Stimulated activated CD8-positive, alpha-beta memory T cell treated with anti-CD3 and anti-CD28 coated beads, Interleukin-15, amount 100 ng/mL, for 24 hours (primary cell): ENCODE measurements at places on chromosomes 11 and 22.

GRCh38 chr11:131759140-131759539 is 388.7 kb downstream of the NTM start:
- no peak for DNase-seq

DNA sequence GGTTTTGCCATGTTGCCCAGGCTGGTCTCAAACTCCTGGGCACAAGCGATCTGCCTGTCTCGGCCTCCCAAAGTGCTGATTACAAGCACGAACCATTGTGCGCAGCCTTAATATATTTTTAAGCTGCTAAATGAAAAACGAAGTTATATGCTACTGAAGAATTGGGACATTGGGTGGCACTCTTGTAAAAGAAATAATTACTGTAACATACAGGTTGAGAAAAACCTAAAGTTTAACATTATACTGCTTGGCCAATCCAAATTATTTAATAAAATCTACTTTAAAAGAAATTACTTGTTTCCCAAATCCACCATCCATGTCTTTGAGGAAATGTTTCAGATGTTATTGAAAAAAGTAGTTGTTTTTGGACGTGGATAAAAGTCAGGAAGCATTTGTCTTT is 37.9 kb upstream of the ARHGAP32 start:
- DNase-seq = no peak

DNA sequence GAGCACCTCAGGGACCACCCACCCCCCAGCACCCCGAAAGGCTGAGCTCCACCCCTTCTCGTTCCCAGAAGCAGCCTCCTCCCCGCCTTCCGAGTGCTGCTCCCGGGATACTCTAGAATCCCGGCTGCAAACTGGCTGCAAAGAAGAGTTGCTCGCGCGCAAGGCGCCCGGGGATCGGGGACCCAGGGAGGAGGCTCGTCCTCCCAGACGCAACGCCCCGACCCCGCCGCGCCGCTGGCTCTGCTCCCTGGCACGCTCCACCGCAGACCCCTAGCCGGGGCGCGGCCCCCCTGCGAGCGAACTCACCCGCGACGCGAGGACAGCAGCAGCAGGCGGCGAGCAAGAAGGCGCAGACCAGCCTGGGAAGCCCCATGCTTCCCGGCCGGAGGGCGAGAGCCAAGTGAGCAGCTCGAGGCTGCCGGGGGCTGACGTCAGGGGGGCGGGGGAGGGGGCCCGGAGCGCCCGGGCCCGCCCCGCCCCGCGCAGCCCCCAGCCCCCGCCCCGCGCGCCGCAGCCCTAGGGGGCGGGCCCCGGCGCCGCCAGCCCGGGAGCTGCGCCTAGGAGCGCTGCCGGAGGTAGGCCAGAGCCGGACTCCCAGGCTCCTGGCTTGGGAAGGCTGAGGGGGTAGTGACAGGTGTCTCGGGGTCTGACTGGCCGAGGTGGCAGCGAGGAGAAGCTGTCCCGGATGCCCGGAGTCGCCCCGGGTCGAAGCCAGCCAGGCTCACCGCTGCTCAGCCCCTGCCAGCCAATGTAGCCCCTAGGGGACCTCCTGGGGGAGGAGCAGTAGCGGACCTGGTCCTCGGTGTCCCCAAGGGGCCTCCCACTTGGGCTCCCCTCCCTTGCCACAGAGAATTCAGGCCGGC is at the start of gene MCAM:
MCAM (minus strand) TSS at position 402 of the 863 bp plus-strand sequence; CDS start at position 373, 29 bp downstream.
- DNase-seq = no peak

GRCh38 chr11:103862094-103862801 is 174.2 kb upstream of the DDI1 start:
- no peak for DNase-seq

GRCh38 chr11:76577226-76577920 is 93.2 kb downstream of the LRRC32 start:
- no peak for DNase-seq
